Stimulated activated CD4-positive, alpha-beta T cell treated with anti-CD3 and anti-CD28 coated beads, Interleukin-1b, Interleukin-23, amount 100 ng/mL, for 24 hours (primary cell): ENCODE measurements at places on chromosomes 4 and X.

DNA sequence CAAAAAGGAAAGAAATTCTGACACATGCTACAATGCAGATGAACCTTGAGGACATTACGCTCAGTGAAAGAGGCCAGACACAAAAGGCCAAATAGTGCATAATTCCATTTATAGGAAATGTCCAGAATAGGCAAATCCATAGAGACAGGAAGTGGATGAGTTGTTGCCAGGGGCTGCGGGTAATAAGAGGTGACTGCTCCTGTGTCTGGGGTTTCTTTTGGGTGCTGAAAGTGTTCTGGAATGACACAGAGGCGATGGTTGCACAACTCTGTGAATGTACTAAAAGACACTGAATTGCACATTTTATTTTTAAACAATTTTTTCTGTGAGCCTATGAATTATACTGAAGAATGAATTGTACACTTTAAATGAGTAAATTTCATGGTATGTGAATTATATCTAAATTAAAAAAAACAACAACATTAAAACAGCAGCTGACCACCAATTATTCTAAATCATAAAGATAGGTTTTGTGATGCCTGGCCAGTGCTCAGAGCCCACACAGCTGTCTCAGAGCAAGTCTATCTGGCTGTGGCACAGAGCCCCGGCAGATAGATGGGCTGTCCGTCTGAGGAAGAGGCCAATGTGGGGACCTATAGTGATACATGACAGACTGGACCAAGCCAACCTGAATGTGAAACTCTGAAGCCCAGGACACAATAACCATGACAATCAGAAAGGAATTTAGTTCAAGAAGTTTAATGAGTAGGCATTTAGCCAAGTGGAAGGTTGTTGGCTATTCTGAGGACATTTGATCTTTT is 23.5 kb upstream of the IRAK1 start:
- DNase-seq: no peak

- DNase-seq: no peak
These were observed 73.3 kb downstream of the RASGEF1B start for GRCh38 chr4:81398379-81398778.

DNA sequence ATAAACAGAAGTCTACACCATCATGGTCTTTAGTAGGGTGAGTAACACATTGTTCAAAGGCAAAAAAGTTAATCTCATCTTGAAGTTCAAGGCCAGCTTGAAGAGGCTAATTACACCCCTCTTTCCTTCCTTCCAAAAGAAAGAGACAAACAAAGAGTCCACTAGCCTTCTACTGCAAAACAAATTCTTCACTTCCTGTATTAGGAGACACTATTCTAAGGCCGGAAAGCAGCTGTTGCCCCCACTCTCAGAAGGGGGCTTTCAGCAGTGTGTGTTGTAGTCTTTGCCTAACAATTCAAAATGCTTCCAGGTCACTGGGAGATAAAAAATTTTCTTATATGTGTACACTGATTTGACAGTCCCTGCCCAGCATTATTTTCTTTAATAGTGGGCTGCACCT is 25.1 kb downstream of the RASGEF1B start:
- DNase-seq: no peak

DNA sequence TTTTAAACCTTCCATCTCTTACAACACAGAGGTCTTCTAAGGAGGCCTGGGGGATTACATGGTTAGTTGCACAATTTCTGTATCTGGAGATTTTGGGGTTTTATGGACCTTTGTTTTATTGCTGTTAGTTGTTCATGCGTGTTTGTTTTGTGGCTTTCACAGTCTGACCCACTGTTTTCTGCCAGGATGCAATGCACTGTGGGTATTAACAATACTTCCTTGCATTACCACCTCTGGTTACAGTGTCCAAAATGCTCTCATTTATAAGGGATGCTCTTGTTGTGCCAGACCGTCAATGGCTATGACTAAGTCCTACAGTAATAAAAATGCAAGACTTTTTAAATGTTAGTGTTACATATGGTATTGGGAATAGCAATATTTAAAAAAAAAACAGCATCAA is 730.2 kb downstream of the KCTD8 start:
- no peak for DNase-seq

- DNase-seq: no peak
These were observed 19.5 kb upstream of the PGRMC2 start for GRCh38 chr4:128307123-128307571.

- no peak for DNase-seq
These were observed at the start of gene GAB1 for GRCh38 chr4:143336781-143337599. Gene GAB1 (plus strand): TSS chr4:143336876. CDS start chr4:143337189, 313 bp downstream.

DNA sequence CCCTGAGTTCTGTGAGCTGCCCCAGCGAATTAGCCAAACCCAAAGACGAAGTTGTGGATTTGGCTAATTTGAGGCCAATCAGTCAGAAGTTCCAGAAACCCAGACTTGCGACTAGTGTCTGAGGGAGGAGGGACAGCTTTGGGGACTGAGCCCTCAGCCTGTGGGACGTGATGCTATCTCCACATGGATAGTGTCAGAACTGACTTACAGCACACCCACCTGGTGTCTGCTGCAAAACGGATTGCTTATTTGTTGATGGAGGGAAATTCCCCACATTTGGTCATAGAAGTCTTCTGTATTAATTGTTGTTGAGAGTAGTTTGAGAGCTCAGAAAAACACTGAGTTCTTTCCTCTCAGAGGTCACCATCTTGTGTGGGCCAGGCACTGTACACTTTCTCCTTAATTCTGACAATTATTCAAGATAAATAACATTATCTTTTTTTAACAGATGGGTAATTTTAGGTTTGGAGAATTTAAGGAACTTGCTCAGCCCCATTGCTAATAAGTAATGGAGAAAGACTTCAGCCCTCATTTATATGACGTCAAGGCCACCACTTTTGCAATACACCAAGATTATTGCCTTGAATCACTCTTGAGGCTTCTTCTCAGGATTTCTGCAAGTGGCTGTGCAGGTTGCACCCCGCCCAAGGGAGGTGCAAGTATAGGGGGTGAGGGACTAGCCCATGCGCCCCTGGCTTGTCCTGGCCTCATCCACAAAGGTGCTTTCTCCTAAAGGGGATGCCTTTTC is 16.7 kb downstream of the CLRN2 start:
- no peak for DNase-seq

DNA sequence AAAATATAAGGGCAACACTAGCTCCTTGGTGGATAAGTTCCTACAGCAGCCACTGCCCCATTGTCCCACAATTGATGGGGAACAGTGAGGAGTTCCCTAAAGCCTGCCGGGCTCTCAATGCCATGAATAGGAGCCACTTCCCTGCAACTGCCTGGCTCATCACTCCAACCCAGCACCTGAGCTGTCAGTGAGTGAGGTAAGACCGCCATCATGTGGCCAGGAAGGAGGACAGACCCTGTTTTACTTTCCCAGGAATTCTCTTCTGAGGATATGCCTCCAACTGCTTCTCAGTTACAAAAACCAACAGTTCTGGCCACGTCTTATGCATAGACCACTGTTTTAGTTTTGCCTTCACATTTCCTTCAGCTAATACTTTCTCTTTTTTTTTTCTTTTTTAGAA is 45.5 kb downstream of the SRPX start:
- DNase-seq: no peak

DNA sequence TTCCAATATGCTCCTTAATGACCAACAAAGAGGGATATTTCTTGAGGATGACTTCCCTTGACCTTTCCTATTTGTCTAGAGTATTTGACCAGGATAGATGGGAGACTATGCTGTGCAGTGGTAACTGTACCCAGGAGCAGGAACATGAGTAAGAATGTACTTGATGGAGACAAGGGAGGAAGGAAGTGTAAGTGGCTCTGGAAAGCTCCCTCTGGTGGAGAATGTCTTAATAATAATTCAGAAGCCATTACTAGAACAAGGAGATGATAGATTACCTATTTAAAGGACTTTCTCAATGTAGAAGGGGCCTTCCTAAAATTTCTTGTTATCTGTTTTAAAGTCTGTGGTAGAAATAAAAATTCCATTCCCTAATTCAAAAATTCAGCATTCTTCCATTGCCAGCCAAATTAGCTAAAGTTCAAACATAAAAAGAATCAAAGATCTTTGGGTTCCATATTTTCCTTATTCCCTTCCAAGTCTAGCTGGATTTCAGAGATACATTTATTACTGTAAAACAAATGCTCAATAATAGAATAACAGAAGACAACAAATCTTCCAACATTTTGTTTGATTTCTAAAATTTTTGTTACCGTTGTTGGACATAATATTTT is 83.8 kb downstream of the GRID2 start:
- DNase-seq: no peak

DNA sequence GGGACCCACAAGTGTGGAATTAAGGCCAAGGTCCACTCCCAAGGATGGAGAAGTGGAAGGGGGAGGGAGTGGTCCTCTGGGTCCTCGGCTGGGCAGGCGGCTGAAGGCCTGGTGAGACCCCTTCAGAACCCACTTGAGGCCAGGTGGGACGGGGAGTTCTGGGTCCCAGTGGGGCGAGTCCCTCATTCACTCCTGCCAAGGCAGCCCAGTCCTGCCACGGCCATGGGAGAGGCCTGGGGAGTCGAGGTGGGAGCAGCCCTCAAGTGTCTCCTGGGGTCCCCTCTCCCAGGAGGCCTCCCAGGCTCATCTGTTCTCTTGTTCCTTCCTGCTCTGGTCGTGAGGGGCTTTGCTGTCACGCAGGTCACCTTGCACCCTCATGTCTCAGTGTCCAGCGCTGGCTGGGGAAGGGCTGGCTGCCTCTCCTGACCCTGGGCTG is 6.1 kb upstream of the SH3BP2 start:
- DNase-seq: no peak

- DNase-seq: no peak
These were observed 155.5 kb downstream of the EMCN start for GRCh38 chr4:100362366-100362765.

DNA sequence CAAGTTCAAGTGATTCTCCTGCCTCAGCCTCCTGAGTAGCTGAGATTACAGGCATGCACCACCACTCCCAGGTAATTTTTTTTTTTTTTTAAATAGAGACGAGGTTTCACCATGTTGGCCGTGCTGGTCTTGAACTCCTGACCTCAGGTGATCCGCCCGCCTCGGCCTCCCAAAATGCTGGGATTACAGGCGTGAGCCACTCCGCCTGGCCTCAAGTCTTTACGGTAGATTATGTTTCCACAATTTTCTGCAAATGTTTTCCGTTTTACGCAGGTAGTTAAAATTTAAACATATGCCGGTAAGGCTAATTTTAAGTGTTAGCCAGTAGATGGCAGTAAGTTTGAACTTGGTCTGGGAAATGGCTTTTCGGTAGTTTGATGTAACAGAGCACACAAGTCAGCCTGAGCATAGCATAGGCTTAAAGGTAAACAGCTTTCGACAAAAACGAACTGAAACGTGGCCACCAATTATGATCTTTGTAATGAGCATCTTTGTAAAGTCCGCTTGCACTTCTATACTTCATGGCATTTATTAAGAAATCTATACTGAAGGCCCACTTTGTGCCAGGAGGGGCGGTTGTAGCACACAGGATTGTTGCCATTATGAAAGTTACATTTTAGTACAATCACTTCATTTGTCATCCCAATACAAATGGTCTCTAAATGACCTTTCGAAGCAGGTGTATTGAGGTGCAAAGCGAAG is 31.1 kb downstream of the CCKAR start:
- no peak for DNase-seq

DNA sequence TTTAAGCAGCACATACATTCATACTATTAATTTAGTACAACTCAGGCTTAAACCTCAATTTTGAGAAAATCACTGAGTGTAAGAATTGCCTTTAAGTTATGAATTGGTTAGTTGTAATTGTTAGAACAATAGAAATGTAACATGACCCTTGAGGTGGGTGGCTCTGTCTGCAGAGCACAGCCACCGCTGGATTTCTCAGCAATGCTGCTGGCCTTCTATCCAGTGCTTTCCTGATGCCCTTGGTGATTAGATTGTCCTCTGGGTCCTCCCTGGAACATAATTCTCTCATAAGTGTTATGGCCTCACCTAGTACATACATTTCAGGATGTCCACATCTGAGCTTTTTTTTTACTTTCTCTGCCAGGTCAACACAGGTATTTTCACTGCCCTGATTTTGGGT is 213.2 kb downstream of the SLC7A11 start:
- no peak for DNase-seq

DNA sequence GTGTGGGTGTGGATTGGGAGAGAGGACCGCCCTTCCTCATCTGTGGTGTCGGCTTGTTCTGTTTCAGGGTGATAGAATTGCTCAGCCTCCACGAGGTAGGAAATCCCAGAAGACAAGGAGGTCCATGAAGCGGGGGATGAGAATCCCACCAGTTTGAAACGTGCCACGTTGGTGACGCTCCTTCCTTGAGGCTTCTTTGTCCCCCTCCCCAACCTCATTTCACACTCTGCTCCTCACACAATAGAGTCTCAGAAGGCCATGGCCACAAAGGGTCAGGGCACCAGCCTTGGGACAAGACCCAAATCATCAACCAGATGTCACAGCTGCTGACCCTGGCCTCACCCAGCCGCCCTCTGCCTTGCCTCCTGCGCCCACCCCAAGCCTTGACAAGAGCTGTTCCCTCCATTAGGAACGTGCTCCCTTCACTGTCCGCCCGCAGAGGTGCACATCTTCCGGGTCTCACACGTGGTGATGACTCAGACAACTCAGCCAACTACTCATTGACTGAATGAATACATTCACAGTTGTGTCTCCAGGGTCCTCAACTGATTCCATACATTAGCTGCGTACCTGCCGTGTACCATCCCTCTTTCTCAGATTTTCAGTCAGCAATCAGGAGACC is 18.3 kb downstream of the BLOC1S4 start:
- DNase-seq: no peak

GRCh38 chr4:40702800-40703151 is 47.0 kb upstream of the NSUN7 start:
- peak; percentile 29 for DNase-seq

DNA sequence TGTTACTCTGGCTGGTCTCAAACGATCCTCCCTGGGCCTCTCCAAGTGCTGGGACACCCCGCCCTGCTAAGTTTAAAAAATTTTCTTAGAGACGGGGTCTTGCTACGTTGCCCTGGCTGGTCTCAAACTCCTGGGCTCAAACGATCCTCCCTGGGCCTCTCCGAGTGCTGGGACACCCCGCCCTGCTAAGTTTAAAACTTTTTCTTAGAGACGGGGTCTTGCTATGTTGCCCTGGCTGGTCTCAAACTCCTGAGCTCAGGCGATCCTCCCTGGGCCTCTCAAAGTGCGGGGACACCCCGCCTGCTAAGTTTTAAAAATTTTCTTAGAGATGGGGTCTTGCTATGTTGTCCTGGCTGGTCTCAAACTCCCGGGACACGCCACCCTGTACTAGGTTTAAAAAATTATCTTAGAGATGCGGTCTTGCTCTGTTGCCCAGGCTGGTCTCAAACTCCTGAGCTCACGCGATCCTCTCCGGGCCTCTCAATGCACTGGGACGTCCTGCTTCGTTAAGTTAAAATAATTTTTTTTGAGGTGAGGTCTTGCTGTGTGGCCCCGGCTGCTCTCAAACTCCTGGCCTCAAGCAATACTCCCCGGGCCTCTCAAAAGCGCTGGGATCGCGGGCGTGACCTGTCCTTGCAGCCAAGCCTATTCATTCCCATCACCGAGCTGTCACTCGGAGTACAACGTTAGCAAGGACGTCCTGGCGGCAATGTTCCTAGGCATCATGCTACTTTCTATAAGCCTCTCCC is 1.1 kb downstream of the SLC25A6 start:
- DNase-seq: no peak
